ENCODE measurements at places on chromosomes 2 and 18.

GRCh38 chr2:204571041-204571440 is 25.8 kb downstream of the PARD3B start:
- DNase-seq = no peak

DNA sequence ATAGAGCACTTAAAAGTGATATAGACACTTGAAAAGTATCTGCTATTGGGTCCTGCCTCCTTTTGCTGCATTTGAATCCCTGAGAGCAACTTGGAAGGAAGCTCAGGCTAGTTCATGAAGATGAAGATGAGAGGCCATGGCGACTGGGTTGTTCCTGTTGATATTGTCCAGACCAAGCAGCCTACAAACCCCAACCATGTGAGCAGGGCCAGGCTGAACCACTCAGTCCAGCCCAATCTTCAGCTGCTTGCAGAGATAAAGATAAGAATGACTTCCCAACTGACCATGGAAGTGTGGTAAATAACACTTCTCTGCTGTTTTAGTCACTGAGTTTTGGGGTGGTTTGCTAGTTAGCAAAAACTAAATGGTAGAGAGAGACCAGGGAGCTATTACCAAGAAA is 417.6 kb downstream of the SOX11 start:
- DNase-seq = no peak

GRCh38 chr2:105691947-105692390 is 52.7 kb upstream of the NCK2 start:
- DNase-seq = no peak

GRCh38 chr2:80322311-80322920 is 17.9 kb upstream of the LRRTM1 start:
- DNase-seq = no peak

DNA sequence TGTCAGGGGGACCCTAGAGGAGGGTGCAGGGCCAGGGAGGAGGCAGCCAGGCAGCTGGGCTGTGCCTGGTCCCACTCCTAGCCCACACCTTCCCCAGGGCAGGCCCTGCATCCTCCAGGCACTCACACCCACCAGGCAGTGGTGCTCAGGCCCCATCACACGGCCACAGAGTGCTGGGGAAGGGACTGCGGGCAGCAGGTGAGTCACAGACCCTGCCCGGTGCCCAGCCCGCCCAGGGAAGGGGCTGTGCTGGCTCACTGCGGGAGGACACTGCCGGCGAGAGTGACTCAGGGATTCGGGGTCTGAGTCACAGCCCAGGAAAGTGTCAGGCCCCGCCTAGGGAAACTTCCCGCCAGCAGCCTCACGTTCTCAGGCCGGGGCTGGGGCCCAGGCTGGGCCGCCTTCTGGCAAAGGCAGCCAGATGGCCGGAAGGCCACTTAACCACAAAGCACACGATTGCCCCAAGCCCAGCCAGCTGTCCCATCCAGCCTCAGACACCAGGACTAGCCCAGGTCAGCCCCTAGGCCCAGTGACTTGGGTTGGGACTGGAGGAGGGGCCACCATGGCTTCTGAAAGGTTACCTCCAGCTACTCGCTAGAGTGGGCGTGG is 42.2 kb downstream of the BIN1 start:
- DNase-seq = no peak

DNA sequence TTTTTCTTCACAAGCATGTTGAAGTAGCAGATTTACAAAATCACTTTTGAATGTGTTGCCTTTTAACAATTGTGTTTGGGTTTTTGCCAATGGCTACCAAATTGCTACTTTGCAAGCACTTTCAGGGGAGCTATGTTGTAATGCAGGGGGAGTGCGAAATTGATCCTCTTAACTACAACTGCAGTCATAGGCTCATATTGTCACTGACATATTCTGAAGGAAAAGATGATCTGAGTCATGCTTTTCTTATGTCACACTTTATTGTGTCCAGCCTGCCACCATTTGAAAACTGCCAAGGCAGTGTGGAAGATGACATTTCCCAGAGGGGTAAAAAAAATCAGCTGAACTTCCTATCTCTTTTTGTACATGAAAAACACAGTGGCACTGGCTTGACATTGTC is 74.9 kb downstream of the GPD2 start:
- no peak for DNase-seq

DNA sequence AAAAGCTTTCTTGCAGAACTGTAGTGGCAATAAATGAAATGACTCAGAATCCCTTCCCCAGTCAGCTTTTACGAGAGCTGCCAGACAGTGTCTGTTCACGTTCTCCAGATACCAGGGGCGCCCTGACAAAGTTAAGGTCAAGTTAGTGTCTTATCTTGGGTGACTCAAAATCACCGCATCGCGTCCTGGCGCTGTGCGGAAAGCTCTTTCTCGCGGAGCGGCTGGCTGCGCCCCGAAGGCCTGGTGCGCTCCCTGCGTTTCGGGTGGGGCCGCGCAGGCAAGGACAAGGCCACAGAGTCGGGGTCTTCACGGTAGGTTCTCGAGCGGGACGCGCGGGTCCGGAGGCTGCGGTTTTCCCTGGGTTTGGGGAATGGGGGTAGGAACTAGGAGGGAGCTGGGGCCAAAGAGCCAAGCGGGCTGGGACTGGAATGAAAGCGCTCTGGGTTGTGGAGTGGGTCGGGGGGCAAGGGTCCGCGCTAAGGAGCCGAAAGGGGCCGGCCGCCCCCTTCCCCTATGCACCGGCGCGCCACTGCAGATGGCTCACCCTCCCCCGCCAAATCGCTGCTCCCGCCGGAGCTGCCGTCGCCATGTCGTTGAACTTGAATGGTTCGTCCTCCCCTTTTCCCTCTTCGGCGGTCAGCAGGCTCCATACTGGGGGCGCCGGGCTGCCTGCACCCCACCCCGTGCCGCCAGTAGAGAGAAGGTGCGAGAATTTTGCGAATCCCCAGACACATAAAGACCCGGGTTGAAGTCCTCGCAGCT is 2.6 kb upstream of the HOXD11 start:
- no peak for DNase-seq

DNA sequence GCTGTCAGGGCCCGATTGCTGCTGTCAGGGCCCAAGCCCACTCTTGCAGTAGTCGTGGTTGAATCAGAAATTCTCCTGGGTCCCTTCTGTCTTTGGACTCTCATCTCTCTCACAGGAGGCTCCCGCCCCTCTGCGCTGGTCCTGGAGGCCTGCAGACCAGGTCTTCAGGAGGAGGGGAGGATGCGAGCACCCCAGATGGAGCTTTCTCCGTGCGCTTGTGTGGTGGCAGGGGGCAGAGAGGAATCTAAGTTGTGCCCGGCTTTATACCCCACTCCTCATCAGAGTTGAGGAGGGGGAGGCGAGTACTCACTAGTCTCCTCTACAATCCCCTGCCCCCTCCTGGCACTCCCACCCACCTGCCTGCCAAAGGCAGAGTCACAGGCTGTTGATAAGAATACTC is 10.4 kb downstream of the EN1 start:
- no peak for DNase-seq

DNA sequence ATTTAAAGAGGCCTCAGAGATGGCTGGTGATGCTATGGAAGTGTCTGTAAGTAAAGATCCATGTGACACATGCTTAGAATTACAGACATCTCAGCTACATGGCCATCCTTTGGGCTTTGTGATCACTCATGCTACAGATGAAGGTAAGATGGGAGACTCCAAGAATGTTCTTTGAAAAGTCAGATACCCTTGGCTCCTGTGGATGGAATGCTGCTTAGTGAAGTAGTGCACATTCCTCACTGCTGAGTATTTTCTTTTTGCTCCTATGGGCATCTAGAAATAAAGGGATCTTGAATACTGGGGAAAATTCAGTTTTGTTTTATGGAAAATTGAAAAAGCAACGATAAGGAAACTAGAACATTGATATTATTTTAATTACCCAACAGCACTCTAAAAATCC is 55.2 kb upstream of the REV1 start:
- no peak for DNase-seq

DNA sequence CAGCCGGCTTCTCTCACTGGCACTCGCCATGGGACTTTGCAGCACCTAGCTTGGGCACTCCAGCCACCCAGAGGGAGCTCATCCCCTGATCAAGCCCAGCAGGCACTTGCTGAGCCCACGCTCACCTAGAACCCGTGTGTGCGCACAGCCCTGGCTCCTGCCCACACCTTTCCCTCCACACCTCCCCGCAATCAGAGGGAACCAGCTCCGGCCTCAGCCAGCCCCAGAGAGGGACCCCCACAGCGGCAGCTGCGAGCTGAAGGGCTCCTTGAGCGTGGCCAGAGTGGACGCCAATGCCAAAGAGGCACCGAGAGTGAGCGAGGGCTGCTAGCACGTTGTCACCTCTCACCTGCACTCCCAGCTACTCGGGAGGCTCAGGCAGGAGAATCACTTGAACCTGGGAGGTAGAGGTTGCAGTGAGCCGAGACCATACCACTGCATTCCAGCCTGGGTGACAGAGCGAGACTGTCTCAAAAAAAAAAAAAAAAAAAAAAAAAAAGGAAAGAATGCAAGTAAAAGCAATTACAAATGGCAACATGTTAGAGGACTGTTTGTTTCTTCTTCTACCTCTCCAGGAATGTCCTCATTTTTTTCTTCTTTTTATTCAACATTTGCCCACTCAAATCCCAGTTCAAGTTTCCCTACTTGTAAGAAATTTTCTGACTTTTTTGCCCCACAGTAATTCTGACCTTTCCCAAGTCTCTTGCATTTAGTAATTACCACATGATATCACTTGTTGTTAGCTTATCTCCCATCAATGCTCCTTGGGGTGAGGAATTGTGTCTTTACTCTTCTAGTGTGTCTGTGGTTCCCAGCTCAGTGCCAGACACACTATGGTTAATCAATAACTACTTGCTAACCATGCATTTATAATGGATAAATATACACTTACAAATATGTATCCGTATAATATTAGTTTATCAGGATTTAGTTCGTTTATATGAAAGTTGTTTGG is 40.6 kb upstream of the ST3GAL5 start:
- no peak for DNase-seq

DNA sequence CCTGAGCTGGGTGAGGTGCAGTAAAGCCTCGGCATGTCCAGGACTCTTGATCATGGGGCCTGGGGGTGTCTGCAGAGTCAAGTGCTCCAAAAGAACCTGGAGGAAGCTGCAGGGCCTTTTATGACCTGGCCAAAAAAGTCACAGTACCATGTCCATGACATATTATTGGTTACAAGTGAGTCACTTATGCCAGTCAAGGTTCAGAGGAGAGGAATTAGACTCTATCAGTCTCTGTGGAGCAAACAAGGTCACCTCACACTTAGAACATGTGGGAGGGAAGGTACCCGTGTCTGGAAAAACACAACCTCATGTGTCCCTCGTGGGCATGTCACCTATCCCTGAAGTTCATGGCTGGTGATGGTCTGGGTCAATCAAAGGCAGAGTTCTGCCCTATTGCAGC is 465.7 kb downstream of the FBXO15 start:
- no peak for DNase-seq

DNA sequence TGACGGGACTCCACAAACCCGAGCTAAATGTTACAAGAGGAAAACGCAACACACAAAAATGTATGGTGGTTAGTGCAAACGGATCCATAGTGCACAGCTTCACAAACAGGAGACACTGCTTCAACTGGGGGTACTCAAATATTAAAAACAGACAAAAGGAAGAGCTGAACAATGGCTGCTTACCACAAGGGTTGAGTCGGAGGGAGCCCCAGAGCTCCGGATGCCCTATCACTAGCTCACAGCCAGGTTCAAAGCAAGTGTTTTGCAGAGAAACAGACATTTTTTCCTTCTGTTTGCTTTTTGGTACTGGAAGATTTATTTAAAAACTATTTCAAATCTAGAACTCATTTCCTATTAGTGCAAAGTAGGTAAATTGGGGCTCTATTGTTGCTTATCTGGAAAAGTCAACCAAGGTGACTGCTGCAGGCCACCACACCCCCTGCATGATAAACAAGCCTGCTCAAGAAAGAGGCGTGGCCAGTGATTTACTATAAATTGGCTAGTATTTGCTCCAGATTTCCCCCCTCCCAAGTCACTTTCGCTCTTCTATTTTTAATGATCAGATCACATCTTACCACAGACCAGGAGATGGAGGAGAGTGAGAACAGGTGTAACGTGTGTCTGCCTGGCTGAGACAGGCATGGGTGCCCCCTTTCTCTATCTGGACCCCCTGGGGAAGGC is 46.5 kb downstream of the ZAP70 start:
- DNase-seq = no peak

GRCh38 chr2:143607231-143608062 is 478.2 kb downstream of the ARHGAP15 start:
- no peak for DNase-seq

DNA sequence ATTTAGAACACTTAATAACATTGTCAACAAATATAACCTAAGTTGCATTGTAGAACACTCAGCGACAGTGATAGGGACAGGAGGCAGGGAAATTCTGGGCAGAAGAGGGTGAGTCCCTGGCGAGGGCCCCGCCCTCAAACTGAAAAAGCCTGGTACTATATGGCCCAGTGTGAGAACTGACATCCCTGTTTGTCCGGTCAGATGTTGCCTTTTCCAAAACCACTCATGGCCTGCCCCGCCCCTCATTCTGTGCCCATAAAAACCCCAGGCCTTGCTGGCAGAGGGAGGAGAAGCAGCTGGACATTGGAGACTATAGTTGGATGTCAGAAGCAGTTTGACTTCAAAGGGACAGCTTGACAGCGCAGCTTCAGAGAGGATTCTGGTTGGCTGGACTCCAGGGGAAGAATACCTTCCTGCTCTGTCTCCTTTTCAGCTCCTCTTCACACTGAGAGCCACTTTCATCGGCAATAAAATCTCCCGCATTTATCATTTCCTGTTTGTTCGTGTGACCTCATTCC is 47.0 kb downstream of the FAM117B start:
- no peak for DNase-seq

DNA sequence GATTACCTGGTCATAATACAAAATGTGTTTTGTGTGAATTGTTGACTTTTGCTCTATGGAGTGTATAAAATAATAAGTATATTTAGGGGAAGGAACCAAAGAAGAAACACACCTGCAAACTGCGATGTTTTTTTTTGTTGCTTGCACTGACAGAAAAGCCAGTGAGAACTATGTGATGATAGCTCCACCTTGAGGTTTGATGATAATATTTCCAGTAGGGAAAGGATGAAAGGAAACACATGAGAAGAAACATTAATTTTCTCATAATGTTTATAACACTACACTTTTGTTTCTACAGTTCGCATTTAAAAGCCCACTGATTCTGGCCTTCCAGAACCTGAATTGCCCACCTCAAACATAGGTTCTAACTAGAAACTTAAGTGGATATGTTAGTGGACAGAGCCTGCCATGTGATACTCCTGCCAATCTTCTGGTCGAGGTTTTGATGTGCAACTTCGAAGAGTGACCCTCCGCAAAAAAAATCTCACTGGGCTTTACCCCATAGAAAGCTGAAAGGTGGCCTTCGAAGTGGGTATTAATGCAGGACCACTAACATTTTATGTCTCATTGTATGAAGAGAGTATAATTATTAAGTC is 476.4 kb upstream of the SPHKAP start:
- DNase-seq = no peak

GRCh38 chr2:101173707-101174295 is 22.6 kb upstream of the TBC1D8 start:
- DNase-seq = no peak

- DNase-seq = no peak
Observed at GRCh38 chr2:48438266-48438665, 91.7 kb upstream of the STON1 start.

DNA sequence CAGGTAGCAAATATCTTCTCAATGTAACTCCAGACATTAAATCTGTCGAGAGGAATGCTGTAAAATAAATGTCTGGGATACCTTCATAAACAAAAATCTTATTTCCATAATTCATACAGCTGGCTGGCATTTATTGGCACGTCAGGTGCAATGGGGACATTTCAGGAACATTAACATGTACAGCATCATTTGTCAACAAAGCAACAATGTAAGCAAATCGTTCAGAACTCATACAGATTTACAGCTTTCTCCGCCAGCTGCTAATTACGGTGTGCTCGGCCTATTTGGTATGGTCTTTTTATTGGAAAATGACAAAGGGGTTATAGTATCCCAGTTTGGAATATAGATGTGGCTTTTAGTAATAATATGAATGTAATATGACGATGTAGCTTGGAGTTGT is 464.9 kb downstream of the ARHGAP15 start:
- DNase-seq = no peak
